Kidney tubule cell (primary cell): ENCODE measurements at places on chromosomes 5 and 9.

DNA sequence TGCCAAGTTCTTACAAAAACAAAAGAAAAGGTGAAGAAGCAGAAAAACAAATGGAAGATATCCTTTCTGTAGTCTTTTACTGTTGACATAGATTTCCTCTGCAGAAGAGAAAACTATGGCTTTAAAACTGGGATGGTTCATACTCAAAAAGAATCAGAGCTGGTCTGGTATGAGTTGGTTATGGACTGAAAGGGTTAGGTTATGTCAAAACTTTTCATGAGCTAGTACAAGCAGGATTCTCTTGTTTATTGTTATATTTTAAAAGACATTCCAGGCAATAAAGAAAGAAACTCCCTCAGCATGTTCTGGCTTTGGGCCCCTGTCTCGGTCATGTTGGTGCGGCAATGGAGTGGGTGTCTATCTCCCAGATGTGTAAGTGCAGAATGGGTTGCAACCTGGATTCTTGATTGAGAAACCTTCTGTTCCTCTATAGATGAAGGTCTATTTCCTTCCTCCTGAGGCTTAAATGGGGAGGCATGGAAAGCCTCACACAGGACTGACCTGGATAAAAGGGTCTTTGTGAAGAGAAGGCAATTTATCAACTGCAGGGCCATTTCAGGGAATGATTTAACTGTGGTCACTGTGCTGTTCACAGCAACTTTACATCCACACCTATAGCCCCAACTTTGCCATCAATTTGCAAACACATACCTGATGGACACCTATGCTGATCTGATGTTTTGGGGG, 209.6 kb upstream of the TNC start:
- no peak for DNase-seq

DNA sequence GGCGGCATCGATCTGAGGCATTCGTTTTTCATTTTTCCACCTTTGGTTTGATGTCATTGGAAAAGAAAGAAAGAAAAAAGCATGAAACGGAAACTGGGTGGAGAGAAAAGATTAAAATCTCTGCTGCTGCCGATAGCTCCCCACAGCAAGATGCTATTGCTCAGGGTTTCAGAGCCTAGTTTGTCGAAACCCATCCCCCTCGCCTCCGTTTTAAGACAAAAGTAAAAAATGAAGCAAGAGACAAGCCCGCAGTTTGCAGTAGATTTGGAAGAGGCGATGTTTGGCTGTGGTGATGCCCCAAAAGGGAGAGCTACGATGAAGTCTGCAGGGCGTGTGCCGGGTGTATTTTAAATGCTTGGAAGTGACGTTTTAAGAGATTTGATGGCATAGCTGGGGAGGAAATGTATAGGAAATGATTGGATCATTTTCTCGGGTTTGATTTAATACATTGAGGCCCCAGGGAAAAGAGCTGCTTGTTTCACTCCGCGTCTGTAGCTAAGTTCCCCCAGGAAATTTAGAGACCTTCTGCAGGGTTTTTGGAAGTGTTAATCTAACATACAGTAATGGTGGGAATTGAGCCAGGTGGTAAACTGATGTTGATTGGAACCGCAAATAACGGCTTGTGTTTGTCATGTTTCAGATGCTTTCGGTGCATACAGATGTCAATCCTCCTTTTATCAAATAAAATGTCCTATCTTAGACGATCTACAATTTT, 909 bp downstream of the NDFIP1 start:
- DNase-seq: no peak

- DNase-seq: no peak
Measured at GRCh38 chr5:59565551-59565950, 328.0 kb downstream of the PDE4D start.

- DNase-seq: no peak
Measured at GRCh38 chr9:114399381-114399780, 11.6 kb upstream of the AKNA start.

DNA sequence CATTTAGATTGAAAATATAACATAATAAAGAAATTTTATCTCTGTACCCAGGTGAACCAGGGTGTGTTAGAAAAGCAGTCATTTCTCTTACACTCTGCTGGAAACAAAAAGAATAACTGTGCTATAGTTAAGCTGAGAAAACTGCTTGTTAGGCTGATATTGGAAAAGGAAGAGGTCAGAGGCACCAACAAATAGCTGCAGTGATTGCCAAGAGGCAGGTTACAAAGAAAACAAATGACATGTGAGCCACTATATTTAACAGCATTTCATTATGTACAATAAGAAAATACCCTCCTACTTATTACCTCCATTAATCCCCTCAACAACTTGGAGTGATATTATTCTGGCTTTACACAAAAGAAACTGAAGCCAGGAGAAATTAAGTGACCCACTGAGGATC, 607.9 kb upstream of the TLE4 start:
- no peak for DNase-seq

GRCh38 chr5:168268949-168269936, 22.2 kb upstream of the WWC1 start:
- peak; percentile 98 for DNase-seq
